ENCODE measurements at places on chromosomes 7 and 10.

GRCh38 chr7:75663302-75663907 lies 75.3 kb downstream of the HIP1 start:
- DNase-seq = no peak

DNA sequence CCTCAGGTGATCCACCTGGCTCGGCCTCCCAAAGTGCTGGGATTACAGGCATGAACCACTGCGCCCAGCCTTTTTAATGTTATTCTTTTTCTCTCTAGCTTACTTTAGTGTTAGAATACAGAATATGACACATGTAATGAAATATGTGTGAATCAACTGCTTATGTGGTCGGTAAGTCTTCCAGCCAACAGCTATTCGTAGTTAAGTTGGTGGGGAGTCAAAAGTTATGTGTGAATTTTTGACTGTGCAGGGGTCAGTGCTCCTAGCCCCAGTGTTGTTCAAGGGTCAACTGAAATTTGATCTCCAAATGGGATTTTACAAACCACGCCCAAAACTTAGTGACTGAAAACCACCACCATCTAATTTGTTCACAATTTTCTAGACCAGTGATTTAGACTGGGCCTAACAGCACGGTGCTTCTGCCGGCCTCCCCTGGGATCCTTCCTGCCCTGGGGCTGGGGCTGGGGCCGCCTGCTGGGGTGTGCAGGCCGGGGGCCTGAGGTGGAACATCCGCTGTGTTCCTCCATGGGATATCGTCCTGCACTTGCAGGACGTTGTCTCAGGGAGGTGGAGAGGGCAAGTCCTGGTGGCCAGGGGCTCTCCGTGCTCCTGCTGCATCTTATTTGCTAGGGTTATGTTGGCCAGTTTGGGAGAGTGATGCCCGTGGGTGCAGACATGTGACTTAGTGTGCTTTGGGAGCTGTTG lies 24.5 kb upstream of the GRB10 start:
- no peak for DNase-seq

DNA sequence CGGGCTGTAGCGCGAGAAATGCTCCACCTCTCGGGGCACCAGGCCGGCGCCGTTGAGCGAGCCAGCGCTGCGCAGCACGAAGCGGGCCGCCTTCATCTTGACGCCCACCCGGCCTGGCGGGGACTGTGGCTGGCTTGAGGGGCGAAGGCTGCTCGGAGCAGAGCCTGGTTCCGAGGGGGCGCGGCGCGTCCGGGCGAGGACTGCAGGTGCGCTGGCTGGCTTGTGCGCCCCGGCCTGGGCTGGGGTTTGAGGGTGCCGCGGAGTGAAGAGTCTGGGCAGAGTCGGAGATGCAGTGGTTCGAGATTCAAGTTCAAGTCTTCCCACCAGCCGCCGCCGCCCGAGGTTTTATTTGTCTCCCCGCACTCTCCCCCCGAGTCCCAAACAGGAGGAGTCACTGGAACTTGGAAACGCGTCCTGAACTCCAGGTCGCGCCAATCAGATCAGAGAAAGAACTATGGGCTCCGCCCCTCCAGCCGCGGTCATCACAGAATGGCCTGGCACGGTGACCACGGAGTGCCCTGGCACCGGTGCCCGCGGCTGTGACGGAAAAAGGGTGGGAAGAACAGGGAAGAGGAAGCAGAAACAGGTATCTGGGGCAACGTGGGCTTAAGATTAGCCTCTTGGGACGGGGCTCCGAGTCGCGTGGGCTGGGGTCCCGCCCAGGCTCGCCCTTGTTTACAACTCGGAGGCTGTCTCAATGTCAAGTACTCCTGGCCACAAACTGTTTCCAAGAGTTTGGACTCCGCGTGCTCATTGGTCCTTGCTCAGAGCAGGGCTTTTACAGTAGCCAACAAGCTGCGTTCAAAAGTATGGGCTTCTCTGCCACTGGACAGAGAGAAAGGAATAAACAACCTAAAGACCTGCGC lies at the start of gene PDK4:
Gene PDK4, minus strand, starts transcription at position 319 of the 866 bp plus-strand sequence. Its CDS starts 223 bp downstream, at position 96.
- DNase-seq = peak; percentile 98

GRCh38 chr10:36163827-36164226 lies 521.7 kb upstream of the FZD8 start:
- no peak for DNase-seq

DNA sequence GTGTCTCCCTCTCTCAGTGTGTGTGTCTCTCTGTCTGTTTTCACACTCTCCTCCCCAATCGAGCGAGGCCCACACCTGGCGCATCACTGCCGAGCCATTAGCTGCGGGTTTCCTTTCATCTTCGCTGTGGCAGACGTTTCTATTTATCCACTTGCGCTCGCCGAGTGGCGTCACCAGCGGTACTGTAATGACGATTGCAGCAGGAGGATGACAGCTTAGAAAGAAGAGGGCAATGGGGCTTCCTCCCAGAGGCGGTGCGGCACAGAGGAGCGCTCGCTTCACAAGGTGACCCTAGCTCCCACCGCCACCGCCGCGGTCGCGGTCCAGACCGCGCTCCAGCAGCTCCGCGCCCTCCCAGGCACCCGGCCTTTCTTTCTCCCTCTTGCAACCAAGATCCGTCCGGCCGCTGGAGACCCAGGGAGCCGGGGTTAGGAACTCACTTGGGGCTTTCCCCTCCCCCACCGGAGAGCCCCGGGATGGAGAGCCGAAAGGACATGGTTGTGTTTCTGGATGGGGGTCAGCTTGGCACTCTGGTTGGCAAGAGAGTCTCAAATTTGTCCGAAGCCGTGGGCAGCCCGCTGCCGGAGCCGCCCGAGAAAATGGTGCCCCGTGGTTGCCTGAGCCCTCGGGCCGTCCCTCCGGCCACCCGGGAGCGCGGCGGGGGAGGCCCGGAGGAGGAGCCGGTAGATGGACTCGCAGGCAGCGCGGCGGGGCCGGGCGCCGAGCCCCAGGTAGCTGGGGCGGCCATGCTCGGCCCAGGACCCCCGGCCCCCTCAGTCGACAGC lies at the start of gene EVX1:
Gene EVX1, plus strand, starts transcription at position 248 of the 785 bp plus-strand sequence. Its CDS starts 229 bp downstream, at position 477.
- no peak for DNase-seq

- no peak for DNase-seq
These were observed 29.3 kb downstream of the AFAP1L2 start for GRCh38 chr10:114375047-114375446.
